DMS79 (cell line): ENCODE measurements at places on chromosomes 16 and 17.

GRCh38 chr16:2855536-2855935, 2.4 kb downstream of the PRSS22 start:
- DNase-seq, result no peak

DNA sequence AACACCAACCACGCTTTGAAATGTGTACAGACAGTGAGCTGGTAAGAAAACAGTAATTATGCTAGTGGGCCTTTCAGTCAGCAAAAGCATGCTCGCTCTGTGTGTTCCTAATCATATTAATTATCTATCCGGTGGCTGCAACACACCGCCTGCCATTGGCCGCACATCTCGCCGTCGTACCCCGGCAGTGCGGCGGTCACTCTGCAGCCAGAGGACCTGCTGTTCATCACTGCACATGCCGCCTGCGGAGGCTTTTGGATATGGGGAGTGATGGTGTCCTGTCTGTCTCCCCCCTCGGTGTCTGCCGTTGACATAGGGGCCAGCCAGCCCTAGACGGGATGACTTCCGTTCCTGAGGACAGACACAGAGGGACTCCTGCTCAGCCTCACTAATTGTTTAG, 68.5 kb downstream of the RPA1 start:
- DNase-seq, result no peak

GRCh38 chr16:74622005-74622404, 15.1 kb upstream of the GLG1 start:
- DNase-seq, result no peak

- no peak for DNase-seq
These were observed 129.9 kb upstream of the CACNG5 start for GRCh38 chr17:66704858-66705520.
